ENCODE measurements at places on chromosomes 16 and 17. TPM values are rescaled to one million over a fixed set of nuclear protein-coding genes. Genes with fewer than 3 reads are reported as not detected.

DNA sequence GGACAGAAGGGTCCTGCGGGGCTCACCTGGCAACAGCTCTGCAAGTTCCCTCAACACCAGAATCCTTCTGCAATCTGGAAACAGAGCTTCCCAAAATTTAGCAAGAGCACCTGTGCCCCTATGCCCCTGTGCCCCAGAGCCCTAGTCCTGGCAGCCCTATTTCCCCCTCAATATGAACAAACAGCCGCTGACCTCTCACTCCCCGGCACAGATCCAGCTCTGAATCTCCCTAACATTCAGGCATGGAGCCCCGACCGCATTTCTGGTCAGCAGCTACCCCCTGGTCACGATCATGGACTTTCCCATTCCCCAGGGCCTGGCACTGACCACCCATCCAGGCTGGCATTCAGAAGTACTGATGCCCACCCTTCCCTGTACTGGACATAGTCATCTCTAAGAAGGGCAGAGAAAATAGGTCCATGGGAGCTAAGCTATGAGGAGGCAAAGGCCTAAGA lies 110.8 kb upstream of the SMURF2 start:
- DNase-seq = no peak
- H3K4me3 ChIP-seq = no peak overlapping the region
- peaks cover 12% of the 10 kb centered on the region for H3K4me1 ChIP-seq
- H3K36me3 ChIP-seq = no peaks in the 10 kb centered on the region

Gene ARSG
- 9.0 TPM for total RNA-seq

Gene KRTAP9-4
- not detected for total RNA-seq

DNA sequence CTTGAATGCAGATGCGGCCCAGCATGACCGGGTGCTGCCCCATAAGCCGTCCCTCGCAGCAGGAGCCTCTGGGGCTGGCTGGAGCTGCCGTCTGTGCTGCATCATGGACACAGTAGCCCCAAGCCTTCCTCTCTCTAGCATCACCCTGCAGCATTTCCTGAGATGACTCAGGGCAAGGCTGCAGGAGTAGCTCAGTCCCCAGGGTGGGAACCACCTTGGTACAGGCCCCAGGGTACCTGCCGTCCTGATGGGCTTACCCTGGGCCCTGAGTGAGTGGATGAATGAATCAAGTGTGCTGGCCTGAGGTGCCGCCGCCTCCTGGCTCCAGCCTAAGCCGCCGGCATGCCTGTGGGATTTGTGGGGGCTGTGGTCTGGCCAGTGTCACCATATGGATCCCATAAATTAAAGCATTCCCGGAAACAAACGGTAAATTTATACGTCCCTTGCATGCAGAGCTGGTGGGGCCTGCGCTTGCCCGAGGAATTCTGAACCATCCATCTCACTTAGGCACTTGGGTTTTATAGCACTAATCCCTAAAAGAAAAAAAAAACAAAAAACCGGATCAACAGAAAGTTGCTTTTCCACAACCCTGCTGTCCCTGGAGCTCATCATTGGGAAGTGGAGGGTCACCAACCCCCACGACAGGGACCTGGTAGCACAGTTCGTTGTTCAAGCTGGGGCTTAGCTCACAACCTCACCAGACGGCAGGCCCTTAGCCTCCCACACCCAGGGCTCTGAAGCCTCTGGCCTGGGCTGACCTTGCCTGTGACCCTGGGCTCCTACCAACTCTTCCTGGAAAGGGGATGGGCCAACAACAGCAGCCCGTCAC lies 242.6 kb upstream of the CIBAR2 start:
- H3K4me3 ChIP-seq = no peak overlapping the region
- no peaks in the 10 kb centered on the region for H3K27me3 ChIP-seq
- H3K27ac ChIP-seq = no peak overlapping the region
- H3K4me1 ChIP-seq = no peaks in the 10 kb centered on the region
- no peaks in the 10 kb centered on the region for H3K36me3 ChIP-seq
- DNase-seq = no peak

Gene KRT14
- total RNA-seq = not detected

DNA sequence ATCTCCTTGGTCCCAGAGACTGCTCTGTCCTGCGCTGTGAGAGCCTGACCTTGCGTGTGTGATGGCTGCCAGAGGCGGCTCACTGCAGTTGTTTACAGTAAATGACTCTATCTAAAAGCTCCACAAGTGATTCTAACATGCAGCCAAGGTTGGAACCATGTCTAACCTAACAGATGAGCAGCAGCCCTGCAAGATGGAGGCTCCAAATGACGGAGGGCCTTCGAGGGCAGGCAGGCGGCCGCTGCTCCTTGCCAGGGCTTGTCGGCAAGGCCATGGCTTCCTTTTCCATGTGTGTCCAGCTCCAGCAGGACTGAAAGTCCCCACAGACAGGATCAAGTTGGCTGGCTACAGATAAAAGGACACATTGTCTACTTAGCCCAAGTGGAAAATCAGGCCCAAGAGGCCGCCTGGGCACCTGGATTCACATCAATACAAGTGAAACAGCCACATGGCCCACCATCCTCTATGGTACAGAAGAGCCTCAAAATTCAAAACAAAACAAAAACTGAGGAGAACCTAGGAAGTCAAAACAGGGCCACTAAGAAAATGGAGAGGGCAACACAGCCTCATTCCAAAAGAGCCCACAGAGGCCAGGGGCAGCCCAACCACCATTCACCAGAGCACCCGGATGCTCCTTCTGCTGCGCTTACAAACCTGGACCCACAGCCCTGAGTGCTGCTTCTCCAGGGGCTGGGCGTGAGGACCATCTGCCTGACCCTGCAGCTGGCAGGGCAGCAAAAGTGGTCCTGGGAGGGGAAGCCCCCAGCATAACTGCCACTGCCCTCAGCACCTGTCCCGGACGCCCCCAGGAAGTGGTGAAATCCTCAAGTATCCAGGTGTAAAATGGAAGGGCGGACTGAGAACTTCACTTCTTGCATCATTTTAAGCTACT lies 65.0 kb downstream of the AMFR start:
- no peak for DNase-seq
- peaks cover 31% of the 10 kb centered on the region for H3K4me1 ChIP-seq
- peak overlapping the region; percentile 9 for H3K27ac ChIP-seq
- peaks cover 9% of the 10 kb centered on the region for H3K36me3 ChIP-seq

Gene DHRS7B
- 12.0 TPM for total RNA-seq

Gene TMEM208
- 24.6 TPM for total RNA-seq

GRCh38 chr17:17107891-17108431 lies 65.7 kb downstream of the MPRIP start:
- DNase-seq = no peak
- H3K4me3 ChIP-seq = no peak overlapping the region
- H3K4me1 ChIP-seq = peaks cover 58% of the 10 kb centered on the region
- H3K27me3 ChIP-seq = no peaks in the 10 kb centered on the region
- H3K27ac ChIP-seq = no peak overlapping the region

- no peaks in the 10 kb centered on the region for H3K36me3 ChIP-seq
- peak; percentile 14 for DNase-seq
- peaks cover 3% of the 10 kb centered on the region for H3K4me1 ChIP-seq
These were observed 360.8 kb downstream of the C16orf95 start for GRCh38 chr16:86956437-86956836.

DNA sequence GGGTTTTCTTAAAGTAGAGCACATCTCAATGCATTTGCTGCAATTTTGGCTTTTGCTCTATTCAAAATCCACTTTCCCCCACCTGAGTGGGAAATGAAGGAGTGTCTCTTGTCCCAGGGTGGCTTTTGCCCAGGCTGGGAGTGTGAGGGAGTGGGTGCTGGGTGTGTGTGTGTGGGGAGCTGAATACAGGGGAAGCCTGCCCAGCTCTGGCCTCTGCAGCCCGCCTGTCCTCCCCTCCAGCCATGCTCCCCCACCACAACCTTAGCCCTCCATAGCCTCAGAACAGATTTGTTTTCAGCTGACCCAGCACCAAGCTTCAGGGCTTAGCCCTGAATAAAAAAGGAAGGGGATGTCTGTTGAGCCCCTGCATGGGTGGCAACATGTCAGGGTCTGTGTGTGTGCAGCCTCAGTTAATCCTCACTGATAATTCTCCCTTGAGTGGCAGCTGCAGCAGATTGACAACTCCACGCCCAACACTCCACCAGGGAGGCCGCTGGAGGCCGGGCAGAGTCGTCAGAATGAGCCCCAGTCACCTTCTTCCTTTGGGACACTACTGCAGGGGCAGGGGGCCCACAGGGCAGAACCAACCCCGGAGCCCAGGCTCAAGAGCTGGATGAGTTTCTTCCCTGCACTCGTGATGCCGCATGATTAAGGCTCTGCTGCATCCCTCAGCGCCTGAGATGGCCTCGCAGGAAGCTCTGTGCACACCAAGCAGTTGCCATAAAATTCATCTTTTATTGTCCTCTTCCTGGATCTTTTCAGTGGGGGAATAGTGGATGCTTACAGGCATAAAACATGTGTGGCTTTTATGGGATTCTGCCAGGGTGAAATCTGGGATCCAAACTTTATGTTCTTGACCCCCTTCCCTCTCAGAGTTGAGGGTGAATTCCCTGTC lies 55.0 kb downstream of the SPACA3 start:
- no peaks in the 10 kb centered on the region for H3K36me3 ChIP-seq
- DNase-seq = no peak
- no peak overlapping the region for H3K27ac ChIP-seq
- H3K27me3 ChIP-seq = peaks cover 10% of the 10 kb centered on the region
- no peak overlapping the region for H3K4me3 ChIP-seq

DNA sequence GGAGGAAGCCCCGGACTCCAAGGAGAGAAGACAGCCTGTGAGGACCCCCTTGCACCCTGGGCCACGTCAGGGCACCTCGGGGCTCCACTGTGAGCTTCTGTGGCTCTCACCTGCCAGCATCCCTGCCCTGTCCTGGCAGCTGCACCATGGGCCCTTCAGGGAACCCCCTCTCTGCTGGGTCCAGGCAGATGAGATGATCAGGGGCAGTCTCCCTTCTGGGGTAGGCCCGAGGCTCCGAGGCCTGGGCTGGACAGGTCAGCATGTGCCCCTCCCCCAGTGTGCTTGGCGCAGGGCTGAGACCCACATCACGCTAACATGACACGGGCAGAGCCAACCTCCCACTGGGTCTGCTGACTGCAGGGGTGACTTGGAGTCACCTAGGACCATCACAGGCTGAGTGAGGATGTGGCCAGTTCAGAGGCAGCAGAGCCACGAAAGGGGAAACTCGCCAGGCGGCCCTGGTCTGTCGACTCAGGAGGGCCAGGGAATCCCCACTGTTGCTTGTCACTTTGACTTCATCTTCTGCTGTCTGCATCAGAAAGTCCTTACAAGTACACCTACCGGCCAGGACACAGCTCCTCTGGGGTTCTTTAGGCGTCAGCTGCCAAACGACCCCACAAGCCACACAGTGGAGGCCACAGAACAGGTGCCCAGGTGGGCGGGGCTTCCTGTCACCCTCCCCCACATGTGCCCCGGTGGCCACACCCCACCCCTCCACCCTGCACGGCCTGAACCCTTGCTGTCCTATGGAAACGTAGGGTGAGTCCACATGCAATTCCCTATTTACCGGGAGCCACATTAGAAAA lies 2.2 kb downstream of the GALNS start:
- H3K4me3 ChIP-seq = no peak overlapping the region
- H3K4me1 ChIP-seq = peaks cover 23% of the 10 kb centered on the region
- H3K27ac ChIP-seq = no peak overlapping the region
- H3K36me3 ChIP-seq = no peaks in the 10 kb centered on the region
- H3K27me3 ChIP-seq = no peaks in the 10 kb centered on the region
- peak; percentile 8 for DNase-seq

- peak overlapping the region; percentile 100 for H3K27ac ChIP-seq
- peaks cover 49% of the 10 kb centered on the region for H3K4me1 ChIP-seq
- peaks cover 9% of the 10 kb centered on the region for H3K27me3 ChIP-seq
- peaks cover 14% of the 10 kb centered on the region for H3K36me3 ChIP-seq
- DNase-seq = peak; percentile 38
These were observed 2.7 kb downstream of the HOXB2 start for GRCh38 chr17:48542114-48542656.

- no peak for DNase-seq
- peaks cover 5% of the 10 kb centered on the region for H3K4me1 ChIP-seq
- H3K27ac ChIP-seq = no peak overlapping the region
These were observed 25.0 kb upstream of the MAPK3 start for GRCh38 chr16:30147843-30148510.

GRCh38 chr16:9197957-9198661 lies 106.7 kb downstream of the HAPSTR1 start:
- H3K27me3 ChIP-seq = peaks cover 17% of the 10 kb centered on the region
- H3K27ac ChIP-seq = no peak overlapping the region
- no peaks in the 10 kb centered on the region for H3K36me3 ChIP-seq
- H3K4me3 ChIP-seq = no peak overlapping the region
- DNase-seq = no peak
- no peaks in the 10 kb centered on the region for H3K4me1 ChIP-seq

DNA sequence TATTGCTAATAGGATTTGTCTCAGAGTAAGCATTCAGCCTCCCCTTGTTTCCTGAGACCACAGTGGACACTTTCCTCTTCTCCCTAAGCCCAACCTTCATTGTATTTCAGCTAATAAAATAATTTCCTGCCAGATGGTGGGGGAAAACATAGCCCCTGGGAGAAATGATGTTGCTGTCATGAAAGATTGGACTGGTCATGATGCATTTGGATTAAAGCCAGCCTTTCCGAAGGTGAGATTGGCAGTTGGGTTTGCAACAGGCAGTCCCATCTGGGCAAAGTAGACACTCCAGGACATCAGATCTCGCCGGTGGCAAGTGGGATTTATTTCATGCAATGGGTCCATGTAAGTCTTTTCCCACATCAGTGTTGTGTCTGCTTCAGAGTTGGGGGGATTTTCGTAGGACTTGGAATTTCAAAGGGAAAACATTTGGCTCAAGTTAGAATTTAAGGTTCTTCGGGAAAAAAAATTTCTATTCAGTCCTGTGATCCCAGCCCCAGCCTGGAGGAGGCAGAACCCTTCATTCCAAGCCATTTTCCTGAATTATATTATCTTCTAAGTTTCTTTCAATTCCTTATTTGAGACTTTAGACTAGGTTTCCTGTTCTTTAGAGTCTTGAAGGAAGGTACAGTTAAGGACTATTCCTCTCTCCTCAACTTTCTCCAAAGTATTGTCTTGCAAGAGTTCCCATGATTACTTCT lies 391.7 kb downstream of the XYLT1 start:
- no peak overlapping the region for H3K27ac ChIP-seq
- no peak overlapping the region for H3K4me3 ChIP-seq
- no peak for DNase-seq
- H3K36me3 ChIP-seq = peaks cover 3% of the 10 kb centered on the region

GRCh38 chr17:18155179-18155578 lies 28.4 kb upstream of the ALKBH5 start:
- H3K4me1 ChIP-seq = peaks cover 14% of the 10 kb centered on the region
- no peaks in the 10 kb centered on the region for H3K36me3 ChIP-seq
- no peak overlapping the region for H3K4me3 ChIP-seq
- H3K27me3 ChIP-seq = no peaks in the 10 kb centered on the region

DNA sequence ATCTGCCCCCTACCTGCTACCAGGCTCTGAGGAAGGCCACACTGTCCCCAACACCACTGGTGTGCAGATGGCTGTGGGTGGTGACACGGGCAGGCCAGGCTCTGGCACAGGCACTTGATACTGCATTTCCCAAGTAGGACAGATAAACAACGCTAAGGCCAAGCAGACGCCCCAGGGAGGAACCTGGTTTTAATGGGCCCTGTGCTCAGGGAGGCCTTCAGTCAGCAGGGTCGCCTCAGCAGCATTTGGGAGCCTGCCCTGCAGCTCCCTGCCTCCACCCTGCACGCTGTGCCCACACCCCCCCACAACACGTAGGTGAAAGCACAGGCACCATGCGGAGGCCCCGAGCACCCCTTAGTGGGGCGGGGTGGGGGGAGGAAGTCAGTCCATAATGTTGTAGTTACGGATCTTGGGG lies 3.3 kb upstream of the FASN start:
- peaks cover 3% of the 10 kb centered on the region for H3K36me3 ChIP-seq
- no peak for DNase-seq
- H3K4me3 ChIP-seq = no peak overlapping the region
- peaks cover 21% of the 10 kb centered on the region for H3K4me1 ChIP-seq
- H3K27me3 ChIP-seq = no peaks in the 10 kb centered on the region
